ENCODE measurements at places on chromosomes 5 and 9. TPM values are rescaled to one million over a fixed set of nuclear protein-coding genes. Genes with fewer than 3 reads are reported as not detected.
A peak's percentile ranks its signal among the peaks of the same experiment; 100 is the strongest.

GRCh38 chr5:24530906-24531305, 113.9 kb downstream of the CDH10 start:
- H3K27ac ChIP-seq: no peak overlapping the region
- no peak for DNase-seq
- H3K4me1 ChIP-seq: no peaks in the 10 kb centered on the region
- no peaks in the 10 kb centered on the region for H3K36me3 ChIP-seq

DNA sequence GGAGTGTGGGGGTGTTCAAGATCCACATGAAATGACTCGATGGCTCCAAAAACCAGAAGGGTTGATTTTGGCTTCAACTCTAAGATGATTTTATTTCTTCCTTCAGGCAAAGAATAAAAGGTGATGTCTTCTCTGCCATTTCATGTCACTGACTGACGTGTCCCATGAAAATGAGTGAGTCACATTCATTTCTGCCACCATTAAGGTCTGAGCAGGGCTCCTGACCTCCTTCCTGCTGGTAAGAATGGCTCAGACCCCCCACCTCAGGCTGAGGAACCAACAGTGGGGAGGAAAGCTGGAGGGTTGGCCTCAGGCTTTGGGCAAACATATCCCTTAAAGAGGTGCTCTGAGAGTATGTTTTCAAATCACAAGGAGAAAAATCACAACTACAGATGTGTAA, 53.9 kb upstream of the ZNF354A start:
- H3K4me1 ChIP-seq: no peaks in the 10 kb centered on the region
- no peak overlapping the region for H3K4me3 ChIP-seq
- H3K27me3 ChIP-seq: no peaks in the 10 kb centered on the region
- no peaks in the 10 kb centered on the region for H3K36me3 ChIP-seq
- DNase-seq: no peak
- H3K27ac ChIP-seq: no peak overlapping the region

GRCh38 chr9:21688108-21689102, 114.0 kb upstream of the MTAP start:
- H3K27ac ChIP-seq: no peak overlapping the region
- DNase-seq: no peak
- no peak overlapping the region for H3K4me3 ChIP-seq
- no peaks in the 10 kb centered on the region for H3K27me3 ChIP-seq

GRCh38 chr5:73565969-73566547, 515 bp downstream of the UTP15 start:
- peaks cover 12% of the 10 kb centered on the region for H3K36me3 ChIP-seq
- H3K27ac ChIP-seq: peak overlapping the region; percentile 68
- DNase-seq: no peak
- peak overlapping the region; percentile 95 for H3K4me3 ChIP-seq
- H3K27me3 ChIP-seq: no peaks in the 10 kb centered on the region
- peaks cover 28% of the 10 kb centered on the region for H3K4me1 ChIP-seq

GRCh38 chr5:96709152-96709821, 47.1 kb downstream of the CAST start:
- H3K36me3 ChIP-seq: no peaks in the 10 kb centered on the region
- H3K4me1 ChIP-seq: peaks cover 3% of the 10 kb centered on the region
- DNase-seq: no peak
- H3K4me3 ChIP-seq: no peak overlapping the region
- H3K27ac ChIP-seq: no peak overlapping the region
- H3K27me3 ChIP-seq: no peaks in the 10 kb centered on the region

- H3K27me3 ChIP-seq: no peaks in the 10 kb centered on the region
- no peaks in the 10 kb centered on the region for H3K4me1 ChIP-seq
- DNase-seq: no peak
- H3K27ac ChIP-seq: no peak overlapping the region
Measured at GRCh38 chr5:95382801-95383200, 8.4 kb upstream of the FAM81B start.

DNA sequence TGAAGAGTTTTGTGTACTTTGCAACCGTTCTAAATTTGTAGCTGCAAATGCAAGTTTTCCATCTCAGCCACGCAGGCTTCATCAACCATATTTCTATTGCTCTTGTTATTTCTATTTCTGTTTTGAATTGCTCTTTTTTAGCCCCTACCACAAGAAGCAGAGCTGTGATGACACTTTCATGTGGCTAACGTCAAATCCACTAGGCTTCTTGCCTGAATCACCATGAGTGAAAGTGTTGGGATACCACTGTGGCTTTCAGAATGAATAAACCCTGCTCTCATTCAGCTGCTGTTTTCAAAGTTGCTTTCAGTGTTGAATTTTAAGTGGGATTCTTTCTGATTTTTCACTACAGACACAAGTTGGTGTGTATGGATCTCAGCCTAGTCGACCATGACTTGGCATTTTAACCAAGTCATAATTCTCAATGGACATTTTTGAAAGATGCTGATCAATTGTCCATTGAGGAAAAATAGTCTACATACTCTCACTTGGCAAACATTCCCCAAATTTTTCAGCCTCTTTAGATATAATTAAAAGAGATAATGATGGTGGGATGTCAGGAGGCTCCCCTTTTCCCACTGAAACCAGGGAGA, 41.0 kb upstream of the MTAP start:
- H3K36me3 ChIP-seq: no peaks in the 10 kb centered on the region
- peaks cover 3% of the 10 kb centered on the region for H3K27me3 ChIP-seq
- no peaks in the 10 kb centered on the region for H3K4me1 ChIP-seq
- no peak overlapping the region for H3K27ac ChIP-seq
- no peak overlapping the region for H3K4me3 ChIP-seq
- DNase-seq: no peak

DNA sequence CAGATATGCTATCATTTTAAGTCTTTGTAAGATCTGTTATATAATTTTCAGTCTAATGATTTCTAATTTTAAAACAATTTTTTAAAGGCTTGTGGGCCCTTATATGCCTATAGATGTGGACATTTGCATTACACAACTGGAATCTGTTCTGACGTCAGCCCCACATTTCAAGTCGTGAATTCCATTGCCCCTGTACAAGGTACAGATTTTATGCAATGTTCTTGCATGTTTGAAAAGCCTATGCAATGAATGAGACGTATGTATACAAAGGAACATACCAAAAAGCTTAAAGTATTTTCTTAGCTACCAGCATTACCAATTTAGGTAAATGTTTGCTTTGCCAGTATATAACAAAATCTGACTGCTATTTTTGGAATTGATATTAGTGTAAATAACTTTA, 77.2 kb downstream of the ITGA1 start:
- no peaks in the 10 kb centered on the region for H3K27me3 ChIP-seq
- no peak overlapping the region for H3K4me3 ChIP-seq
- H3K36me3 ChIP-seq: peaks cover 12% of the 10 kb centered on the region
- no peak overlapping the region for H3K27ac ChIP-seq
- no peaks in the 10 kb centered on the region for H3K4me1 ChIP-seq

GRCh38 chr5:157497875-157498611, 38.0 kb downstream of the NIPAL4 start:
- H3K36me3 ChIP-seq: peaks cover 9% of the 10 kb centered on the region
- no peak overlapping the region for H3K4me3 ChIP-seq
- H3K4me1 ChIP-seq: no peaks in the 10 kb centered on the region
- no peak overlapping the region for H3K27ac ChIP-seq
- no peak for DNase-seq

Gene CAPSL
- total RNA-seq: not detected

Gene FOXD4L5
- total RNA-seq: 0.42 TPM

Gene ENG
- total RNA-seq: 12.8 TPM

Measured in liver (tissue), 10 donors.